ENCODE measurements at places on chromosomes 7 and 10.

- DNase-seq, result no peak
These were observed 34.4 kb downstream of the HIPK2 start for GRCh38 chr7:139743267-139743966.

DNA sequence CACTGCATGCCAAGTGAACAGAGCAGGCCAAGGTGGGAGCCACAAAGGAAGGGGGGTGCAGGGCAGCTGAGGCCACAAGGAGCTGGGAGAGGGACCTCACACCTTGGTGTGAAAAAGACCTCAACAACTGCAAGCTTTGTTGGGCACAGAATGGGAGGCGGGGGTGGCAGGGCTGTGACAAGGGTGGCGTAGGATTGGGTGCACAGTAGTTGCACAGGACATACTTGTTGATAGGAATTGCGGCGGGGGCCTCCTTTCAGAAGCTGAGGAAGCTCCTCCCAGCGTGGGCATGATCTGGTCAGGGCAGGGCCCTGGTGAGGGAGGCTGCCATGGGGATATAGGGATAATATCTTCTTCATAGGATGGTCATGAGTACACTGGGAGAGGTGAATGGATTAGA lies 25.8 kb downstream of the POLL start:
- DNase-seq, result no peak

DNA sequence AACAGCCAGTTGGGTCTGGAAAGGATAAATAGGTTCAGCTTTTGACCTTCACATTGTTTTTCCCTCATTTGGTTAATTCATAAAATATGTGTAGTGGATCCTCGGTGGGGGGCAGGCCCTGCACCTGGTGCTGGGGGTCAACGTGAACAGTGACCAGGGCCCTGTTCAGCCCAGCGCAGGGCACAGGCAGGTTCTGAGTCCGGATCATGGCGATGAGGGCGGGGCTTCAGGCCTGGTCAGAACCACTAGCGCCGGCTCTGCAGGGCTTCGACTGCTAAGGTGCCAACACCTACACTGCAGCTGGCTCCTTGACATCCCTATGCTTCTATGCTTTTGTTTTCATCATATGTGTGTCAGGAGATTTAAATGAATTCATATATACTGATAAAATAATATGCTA lies 177.7 kb downstream of the CXCL12 start:
- DNase-seq, result no peak

GRCh38 chr7:155059703-155060102 lies 10.4 kb upstream of the HTR5A start:
- no peak for DNase-seq

- peak; percentile 5 for DNase-seq
These were observed 59.4 kb upstream of the FRMD4A start for GRCh38 chr10:14389981-14390590.

DNA sequence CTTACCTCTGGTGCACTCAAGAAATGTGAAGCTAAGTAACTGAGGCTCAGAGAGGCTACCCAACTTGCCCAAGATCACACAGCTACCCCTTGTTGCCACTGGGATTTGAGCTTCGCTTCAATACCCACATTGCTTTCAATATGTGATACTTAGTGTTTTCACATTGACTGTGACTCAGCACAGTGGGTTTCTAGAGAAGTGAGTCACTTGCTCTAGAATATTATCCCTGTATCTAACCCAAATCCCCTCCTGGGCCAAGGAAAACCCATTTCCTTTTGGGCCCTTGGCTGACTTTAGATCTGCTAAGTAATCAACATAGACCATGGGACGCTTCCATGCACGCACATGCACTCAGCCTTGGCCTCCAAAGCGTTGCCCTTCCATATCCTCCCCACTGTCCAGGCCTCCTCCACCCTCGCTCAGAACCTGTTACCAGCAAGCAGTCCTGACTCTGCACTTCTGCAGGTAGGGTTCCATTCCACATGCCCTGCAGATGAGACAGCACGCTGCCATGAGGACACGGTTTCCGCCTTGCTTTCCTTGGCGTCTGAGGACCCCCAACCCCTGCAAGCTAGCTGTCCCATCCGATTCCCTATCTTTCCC lies 87.7 kb upstream of the CHST15 start:
- DNase-seq, result no peak

GRCh38 chr10:133191651-133192050 lies 31.6 kb downstream of the KNDC1 start:
- DNase-seq, result no peak

DNA sequence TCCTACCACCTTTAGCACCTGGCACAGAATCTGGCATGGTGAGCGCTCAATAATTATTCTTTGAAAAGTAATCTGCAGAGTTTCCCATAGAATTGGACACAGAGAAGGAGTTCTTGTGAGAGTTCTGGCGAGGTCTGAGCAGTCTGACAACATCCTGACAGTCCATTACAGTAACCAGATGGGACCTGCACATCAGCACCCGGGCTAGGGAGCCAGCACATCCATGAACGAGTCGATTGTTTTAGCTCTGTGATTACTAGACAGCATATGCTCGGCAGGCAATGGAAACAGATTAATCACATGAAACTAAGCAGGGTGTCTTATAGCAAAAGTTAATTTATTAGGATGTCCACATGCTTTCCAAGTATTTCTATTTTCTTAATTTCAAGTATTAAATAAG lies 96.7 kb downstream of the SEMA3D start:
- no peak for DNase-seq

DNA sequence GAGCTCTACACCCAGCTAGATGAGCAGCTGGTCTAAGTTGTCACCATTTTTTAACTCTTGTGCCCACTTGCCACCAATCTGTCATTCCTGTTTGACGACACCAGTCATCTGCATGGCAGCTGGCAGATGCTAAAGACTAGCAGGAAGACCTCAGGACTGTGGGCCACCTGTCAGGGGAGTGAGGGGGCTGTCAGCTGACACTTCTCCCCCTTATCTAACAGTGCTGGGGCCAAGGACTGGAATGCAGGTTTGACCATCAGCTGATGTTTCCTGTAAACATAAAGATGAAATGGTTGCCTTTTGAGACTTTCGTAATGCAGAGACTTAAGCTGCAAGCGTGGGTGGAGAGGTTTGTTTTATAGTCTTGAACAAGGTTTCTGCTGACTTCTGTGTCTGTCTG lies 93.5 kb downstream of the WNT2 start:
- DNase-seq, result no peak

GRCh38 chr7:2686101-2686500 lies 1.9 kb upstream of the AMZ1 start:
- DNase-seq, result no peak

DNA sequence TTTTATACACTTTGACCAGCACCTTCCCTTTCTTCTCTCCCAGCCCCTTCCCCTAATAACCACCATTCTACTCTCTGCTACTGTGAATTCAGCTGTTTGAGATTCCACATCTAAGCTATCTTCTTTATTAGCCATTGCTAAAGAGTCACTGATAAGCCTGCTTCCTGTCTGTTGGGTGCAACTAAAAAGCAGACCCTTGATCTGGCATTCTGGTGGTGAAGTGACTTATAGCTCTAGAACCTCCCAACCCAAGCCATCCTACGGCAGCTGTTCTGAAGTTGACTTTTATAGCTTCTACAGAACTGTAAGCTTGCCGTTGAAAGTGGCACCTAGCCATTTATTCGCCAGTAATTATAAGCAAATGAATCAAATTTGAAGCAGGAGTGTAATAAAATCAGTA lies 105.6 kb downstream of the AHR start:
- no peak for DNase-seq

DNA sequence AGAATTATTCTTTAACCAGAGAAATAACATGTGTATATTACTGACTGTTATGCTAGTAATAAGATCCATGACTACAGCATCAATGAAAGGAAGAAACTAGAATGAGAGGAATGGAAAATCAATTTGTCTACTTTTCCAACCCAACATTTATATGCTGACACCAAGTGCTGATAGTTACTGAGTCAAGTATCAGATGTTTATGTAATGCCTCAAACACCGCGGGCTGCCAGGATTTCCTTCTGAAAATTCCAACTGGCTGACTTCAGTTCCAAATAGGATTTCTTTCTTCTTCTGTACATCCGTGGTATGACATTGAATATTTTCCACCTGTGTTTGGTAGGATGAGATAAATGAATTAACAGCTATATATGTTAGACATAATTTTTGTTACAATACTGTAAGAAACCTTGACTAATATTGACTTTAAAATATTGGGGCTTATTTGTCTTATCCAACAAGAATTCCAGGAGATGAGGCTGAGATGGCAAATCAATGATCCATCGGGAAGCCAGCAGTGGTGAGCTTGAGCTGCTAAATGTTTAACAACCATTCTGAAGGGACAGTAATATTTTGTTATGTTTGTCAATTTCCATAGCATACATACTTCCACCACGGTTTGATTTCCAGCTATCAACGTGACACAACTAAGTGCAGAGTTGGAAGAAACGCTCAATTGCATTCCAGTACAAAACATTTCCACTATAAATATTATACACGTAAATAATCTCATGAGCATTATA lies 435.2 kb upstream of the AUTS2 start:
- DNase-seq, result no peak

DNA sequence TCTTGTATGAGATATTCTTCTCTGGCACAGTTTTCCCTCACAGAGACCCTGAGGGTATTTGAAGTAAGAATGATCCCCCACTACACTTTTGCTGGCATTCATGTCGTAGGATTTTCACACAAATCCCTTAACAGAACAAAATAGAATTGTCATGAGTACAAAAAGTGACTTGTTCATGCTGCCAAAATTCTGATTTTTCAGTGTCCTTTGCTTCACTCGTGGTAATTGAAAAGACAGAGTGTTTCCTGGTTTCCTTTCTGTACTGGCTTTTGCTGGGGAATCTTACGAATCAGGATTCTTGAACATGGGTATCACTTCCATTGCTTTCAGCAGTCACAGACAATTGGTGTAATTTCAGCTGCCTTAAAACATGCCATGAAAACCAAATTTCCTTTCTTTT lies 756.3 kb downstream of the REEP3 start:
- no peak for DNase-seq

- no peak for DNase-seq
These were observed 12.7 kb downstream of the CCDC136 start for GRCh38 chr7:128804484-128804883.

DNA sequence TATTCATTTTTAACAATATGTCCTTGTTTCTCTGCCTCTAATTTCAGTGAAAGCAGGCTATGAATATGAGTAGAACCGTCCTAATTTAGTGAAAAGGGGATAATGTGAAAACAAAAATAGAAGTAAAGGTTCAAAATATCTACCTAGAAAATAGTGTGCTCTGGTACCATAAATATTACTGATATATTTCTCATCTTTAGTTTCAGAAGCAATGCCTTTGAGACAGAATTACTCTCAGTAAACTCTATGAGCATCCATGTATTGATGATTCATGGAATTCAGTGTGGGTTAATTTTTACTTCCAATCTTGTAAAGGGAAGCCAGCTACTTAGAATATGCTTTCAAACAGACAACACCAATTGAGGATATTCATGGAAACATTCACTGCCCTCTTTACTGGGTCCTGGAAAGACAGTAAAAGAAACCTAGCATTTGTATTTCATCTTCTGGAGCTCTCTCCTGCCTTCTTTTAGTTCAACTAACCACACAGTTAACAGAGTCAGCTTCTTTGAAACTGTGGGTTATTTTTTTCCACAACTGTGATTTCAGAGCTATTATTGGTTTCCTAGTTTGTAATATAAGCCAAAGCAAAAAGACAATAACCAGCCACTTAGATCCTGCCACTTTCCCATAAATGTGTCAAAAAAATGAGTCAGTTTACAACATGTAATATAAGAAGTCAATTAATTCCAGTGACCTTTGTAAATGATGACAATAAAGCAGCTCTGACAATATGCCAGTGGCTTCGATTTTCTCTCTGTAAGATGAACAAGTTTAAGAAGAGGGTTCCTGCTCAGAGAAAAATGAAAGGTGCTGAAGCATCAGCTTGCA lies 1.7 kb downstream of the LRRN3 start:
- DNase-seq, result no peak

DNA sequence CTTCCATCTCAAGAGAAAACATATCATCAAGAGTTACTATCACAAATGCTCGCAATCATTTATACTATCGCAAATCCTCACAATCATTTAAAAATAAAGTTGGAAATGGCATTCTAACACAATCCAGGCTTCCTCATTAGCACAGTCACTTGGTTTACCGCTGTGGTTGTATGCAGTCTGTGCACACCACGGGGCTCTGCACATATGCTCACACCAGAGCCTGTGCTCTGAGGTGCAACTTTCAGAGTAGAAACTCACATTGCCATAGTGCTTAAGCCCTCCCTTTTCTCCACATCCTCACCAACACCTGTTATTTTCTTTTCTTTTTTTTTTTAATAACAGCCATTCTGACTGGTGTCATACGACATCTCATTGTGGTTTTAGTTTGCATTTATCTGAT lies 235.6 kb upstream of the KLF6 start:
- DNase-seq, result no peak

DNA sequence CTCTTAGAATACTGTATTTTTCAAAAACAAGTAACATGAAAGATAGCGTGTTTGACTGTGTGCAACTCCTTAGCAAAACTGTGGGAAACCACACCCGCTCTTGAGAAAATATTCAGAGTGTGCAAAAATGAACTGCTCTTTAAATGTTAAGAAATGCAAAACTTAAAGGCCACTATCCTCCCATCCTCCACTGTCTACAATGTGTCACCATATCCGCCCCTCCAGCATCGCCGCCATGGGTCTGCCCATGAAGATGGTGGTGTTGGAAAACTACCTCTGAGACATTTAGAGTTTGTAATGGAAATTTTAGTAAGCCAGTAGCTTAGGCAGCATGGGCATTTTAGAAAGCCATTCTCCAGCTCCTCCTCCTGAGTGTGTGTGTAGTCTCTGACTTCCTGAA lies 20.1 kb upstream of the NMT2 start:
- no peak for DNase-seq

DNA sequence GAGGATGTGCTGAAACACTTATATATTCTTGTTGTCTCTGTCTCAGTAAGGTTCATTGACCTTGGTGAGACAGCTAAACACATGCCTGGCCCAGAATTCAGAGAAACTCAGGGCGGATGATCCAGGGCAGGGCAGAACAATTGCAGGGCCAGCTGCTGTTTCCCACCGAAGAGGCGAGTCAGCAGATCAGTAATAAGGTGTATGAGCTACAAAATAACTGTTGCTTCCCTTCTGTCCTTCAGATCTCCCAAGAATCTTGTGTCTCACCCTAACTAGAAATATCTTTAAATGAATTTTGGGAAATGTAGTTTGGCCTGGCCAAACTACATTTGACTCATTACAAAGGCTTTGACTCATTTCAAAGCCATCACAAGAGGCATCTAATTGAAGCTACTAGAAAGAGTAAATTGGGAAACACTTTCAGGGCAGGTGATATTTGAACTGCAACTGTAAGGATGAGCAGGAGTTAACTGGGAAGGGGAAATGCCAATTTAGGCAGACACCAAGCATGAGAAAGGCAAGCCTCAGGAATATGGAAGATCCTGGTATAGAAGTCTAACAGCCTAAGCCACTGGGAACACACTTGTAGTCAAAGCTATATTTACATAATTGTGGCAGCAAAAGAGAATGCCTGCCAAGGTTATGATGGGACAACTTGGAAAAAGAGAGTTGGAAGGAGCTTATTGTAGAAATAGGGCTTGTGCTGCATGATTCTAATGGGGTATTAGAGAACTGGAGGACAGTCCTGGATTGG lies 24.5 kb upstream of the CELF2 start:
- no peak for DNase-seq
